ENCODE measurements at places on chromosomes 6 and 20.

DNA sequence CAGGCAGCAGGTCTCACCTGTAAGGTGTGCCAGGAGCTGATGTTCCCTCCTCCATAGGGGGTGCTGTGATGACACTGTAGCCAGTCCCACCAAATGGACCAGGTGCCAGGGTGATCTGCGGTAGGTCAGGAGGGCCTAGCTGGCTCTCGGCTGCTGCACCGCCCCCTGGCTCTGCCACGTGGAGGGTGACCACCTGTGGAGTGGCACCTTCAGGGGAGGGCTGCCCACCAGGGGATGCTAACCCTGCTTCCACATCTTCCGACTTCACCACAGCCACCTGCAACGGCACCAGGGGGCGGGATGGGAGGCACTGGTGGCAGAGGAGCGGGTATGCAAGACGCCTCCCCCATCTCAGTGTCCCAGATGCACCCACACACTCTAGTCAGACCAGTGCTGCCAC lies 18.3 kb downstream of the ZNF335 start:
- no peak for DNase-seq

- DNase-seq = no peak
These were observed 40.5 kb upstream of the SNAP25 start for GRCh38 chr20:10178091-10178490.

- DNase-seq = no peak
These were observed 40.3 kb upstream of the ARMH2 start for GRCh38 chr6:24838994-24839393.

DNA sequence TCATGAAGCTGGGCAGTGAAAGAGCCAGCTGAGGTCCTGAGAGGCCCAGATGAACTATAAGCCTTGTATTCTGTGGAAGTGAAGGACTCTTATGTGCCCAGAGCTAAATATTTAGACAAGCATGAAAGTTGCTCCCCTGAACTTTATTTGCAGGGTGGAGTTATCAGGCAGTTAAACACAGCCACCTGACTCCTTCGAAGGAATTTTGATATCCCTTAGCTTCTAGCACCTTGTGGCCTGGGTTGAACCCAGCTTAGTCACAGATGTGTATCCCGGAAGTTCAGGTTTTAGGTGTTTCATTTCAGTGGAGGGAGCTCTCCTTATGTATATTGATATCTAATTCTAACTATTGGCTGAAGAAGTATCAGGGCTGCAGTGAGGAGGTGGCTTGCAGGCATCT lies 20.4 kb downstream of the NR2E1 start:
- no peak for DNase-seq

- DNase-seq = no peak
These were observed 473.4 kb upstream of the MARCKS start for GRCh38 chr6:113383701-113384100.

- DNase-seq = no peak
These were observed 106.8 kb downstream of the OR2B2 start for GRCh38 chr6:27805347-27805746.

Data from cortex of kidney (tissue), 1 donor.